Smooth muscle cell of the brain vasculature (primary cell): ENCODE measurements at places on chromosomes 2 and 18.

- no peak for DNase-seq
Measured at GRCh38 chr2:160912276-160912675, 248.0 kb upstream of the TANK start.

DNA sequence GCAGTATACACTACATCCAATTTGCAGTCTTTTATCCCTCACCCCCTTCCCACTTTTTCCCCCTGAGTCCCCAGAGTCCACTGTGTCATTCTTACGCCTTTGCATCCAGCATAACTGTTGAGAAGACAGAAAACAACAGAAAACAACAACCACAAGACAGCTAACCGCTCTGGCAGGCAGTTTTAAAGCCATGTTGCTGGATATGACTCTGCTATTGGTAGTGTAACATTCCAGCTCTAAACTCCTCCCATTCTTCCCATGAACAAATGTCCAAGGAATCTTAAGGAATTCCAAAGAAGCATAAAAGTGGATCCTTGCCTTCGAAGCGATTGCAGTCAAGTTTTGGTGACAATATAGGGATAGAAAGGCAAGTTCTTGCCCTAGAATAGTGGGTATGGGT lies 599.1 kb downstream of the NYAP2 start:
- no peak for DNase-seq

- no peak for DNase-seq
Measured at GRCh38 chr2:239275847-239276831, 124.7 kb downstream of the HDAC4 start.

GRCh38 chr2:178404368-178404767 lies 46.6 kb downstream of the PRKRA start:
- no peak for DNase-seq

DNA sequence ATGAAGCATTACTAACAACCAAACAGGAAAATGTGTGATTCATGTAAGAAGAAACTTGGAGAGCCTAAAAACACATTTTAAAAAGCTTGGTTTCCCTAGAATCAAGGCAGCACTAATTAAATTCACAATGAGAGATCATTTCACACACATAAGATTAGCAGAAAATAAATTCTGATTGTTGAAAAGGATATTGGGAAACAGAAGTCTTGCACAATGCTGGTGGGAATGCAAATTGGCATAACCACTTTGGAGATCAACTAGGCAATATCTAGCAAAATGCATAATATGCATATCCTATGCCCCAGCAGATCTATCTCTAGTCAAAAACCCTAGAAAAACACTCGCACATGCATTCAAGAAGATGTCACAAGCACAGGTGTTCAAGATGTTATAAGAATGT lies 75.3 kb upstream of the SIX3 start:
- no peak for DNase-seq

GRCh38 chr2:148218326-148219075 lies 197.6 kb downstream of the MBD5 start:
- no peak for DNase-seq

GRCh38 chr18:55227771-55228170 lies 268.5 kb upstream of the CCDC68 start:
- DNase-seq, result no peak

DNA sequence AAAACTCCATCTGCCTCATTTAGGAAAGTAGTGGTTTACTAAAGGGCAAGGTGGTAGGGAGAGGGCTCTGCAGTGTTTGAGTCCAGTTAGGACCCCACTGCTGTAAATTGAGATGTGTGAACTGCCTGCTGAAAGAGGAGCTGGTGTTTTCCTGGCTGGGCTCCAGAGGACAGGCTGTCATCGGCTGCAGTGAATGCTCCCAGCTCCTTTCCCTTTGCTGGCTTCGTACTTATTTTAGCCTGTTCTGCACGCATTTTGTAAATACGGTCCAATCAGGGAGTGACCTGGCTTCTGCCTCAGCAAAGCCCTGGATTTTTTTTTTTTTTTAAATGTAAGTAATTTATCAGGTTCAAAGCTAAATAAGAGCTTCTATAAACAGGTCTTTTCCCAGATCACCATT lies 37.5 kb downstream of the SLC4A3 start:
- DNase-seq, result no peak

DNA sequence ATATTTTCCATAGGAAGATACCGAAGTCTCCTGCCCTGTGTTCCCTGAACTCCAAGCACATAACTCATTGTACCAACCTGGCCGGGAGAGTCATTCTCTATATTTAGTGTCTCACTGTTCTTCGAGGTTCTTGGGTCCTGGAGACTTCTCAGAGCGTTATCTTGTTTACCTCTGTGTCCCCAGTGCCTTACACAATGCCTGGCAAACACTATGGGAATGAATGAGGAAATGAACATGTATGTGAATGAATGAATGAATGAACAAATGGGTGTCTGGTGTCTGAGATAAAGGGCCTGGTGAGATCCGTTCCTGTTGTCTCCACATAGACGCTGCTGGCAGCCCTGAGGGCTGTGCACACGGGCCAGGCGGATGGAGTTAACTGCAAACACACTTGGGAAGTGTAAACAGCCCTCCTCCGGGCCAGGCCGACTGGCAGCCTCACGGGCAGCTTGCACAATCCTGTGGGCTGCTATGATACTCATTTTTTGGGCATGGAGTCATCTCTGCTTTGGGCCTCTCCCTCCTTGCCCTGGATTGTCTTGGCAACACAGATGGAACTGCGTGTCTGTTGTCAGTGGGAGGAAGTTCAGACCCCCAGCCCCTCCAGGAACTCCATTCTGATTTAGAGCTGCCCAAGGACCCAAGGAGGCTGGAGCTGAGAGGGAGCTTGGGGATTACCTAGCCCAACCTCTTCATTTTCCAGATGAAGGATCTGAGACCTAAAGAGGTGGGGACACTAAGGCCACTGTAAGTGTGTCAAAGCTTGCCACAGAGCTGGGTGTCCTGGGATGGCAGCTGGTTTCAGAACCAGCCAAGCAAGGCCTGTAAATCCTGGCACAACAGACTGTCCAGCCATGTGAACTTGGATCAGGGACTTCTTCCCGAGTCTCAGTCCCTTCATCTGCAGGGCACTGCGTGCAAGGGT lies 124.4 kb downstream of the INHBB start:
- DNase-seq, result peak; percentile 33

DNA sequence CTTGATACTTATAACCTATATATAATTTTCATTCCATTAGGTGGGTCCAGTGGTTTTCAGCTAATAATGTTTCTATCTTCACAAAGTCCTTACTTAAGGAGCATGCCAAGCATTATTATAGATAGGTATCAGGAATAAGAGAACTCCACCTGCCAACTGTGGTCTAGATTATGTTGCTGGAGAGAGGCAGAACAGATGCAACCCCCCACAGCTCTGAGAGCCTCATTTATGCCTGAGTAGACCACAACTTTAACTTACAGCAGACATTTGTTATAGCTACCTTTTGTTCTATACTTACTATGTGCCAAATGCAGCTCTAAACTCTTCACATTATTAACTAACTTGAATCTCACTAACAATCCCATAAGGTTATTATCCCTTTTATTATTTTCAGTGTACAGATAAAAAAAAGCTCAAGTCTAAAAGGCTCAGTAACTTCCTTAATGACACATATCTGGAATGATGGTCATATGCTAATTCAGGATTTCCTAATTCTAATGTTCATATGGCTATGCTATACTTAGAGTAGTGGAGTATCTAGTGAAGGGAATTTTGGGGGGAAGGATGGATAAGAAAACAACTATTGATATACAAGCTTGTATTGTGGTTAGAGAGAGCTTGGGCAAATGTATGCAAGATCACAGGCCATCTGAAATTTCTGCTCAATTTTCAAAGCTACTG lies 119.1 kb upstream of the RND3 start:
- no peak for DNase-seq

GRCh38 chr18:38961880-38962279 lies 1396.3 kb upstream of the CELF4 start:
- no peak for DNase-seq

GRCh38 chr18:35477497-35477896 lies 20.3 kb downstream of the INO80C start:
- no peak for DNase-seq

GRCh38 chr2:316381-316780 lies 28.5 kb upstream of the ALKAL2 start:
- no peak for DNase-seq

- DNase-seq, result no peak
Measured at GRCh38 chr2:6806604-6807003, 59.1 kb downstream of the CMPK2 start.

GRCh38 chr18:46155641-46156051 lies 51.5 kb downstream of the HAUS1 start:
- DNase-seq, result no peak

GRCh38 chr2:216171011-216171410 lies 61.9 kb downstream of the XRCC5 start:
- DNase-seq, result no peak

GRCh38 chr2:96107708-96108065 lies 8.7 kb downstream of the ADRA2B start:
- no peak for DNase-seq

DNA sequence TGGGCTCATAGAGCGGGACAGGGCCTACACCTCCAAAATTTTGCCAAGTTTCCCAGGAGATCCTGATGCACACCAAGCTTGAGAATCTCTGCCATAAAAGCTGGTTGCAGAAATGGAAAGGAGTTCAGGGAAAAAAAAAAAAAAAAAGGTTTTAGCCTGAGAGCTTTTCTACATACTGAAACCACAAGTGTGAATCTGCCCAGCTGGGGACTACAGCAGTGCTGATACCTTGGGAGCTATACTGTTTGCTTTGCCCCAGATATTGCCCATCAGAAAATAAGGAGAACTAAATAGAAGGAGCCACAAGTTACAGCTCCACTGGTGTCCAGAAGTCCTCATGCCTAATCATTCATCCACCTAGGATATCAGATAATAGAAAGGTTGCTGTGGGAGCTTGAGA lies 38.4 kb upstream of the NCKAP5 start:
- no peak for DNase-seq

- DNase-seq, result no peak
Measured at GRCh38 chr18:79760881-79761280, 36.9 kb upstream of the KCNG2 start.

GRCh38 chr2:240855670-240856069 lies 13.0 kb upstream of the AGXT start:
- no peak for DNase-seq

- DNase-seq, result no peak
Measured at GRCh38 chr2:118992740-118993391, 50.9 kb downstream of the MARCO start.

- DNase-seq, result no peak
Measured at GRCh38 chr2:205709319-205709718, 27.0 kb downstream of the NRP2 start.

DNA sequence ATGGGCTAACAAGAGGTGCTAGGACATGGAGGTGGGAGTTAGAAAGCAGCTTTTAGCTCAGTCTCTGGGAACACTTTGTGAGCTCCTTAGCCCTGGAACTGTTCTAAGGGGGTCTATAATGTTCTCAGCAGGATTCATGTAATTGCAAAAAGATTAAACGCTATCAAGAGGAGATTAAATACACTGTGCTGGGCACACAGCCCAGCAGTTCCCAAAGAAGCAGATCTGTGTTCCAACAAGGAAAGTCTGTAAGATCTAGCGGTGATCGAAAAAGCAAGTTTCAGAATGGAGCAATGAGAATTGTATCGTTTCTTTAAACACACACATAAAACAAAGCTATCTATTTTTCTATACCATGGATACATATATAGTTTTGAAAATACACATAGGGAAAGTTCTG lies 2.4 kb upstream of the ARID5A start:
- DNase-seq, result no peak

DNA sequence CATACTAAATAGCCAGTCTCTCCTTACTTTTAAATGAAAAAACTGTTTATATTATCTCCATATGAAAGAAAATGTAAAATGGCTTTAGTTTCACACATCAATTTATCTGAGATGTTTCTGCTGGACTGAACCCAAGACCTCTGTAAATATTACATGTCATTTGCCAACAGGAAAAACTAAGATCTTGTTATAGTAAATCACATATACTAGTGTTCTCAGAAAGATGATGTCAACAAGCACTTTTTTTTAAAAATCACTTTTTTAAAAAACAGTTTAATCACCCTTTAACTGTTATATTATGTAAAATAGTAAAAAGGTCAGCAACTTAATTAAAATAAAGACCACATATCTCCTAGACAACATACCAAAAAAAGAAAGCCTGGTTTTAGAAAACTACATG lies 46.3 kb downstream of the PTPN2 start:
- DNase-seq, result no peak

GRCh38 chr18:24609254-24609653 lies 148.8 kb downstream of the HRH4 start:
- DNase-seq, result no peak

- no peak for DNase-seq
Measured at GRCh38 chr18:32086881-32087280, 4.8 kb upstream of the RNF138 start.

- DNase-seq, result no peak
Measured at GRCh38 chr2:101983928-101984327, 7.8 kb upstream of the IL1R2 start.

DNA sequence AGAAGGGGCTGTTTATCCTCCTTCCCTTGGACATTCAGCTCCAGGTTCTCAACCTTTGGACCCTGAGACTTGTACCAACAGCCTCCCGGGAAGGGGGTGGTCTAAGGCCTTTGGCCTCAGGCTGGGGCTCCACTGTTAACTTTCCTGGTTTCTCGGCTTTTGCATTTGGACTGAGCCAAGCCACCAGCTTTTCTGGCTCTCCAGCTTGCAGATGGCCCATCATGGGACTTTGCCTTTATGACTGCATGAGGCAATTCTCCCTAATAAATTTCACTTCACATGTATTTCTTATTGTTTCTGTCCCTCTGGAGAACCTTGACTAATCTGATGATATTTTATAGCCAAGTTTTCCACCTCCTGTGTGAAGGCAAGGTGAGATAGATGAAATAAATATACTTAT lies 180.8 kb downstream of the PPP1R1C start:
- no peak for DNase-seq

- DNase-seq, result no peak
Measured at GRCh38 chr18:45650321-45650720, 35.0 kb downstream of the SLC14A2 start.

- no peak for DNase-seq
Measured at GRCh38 chr2:241126771-241127202, 22.5 kb downstream of the PASK start.

DNA sequence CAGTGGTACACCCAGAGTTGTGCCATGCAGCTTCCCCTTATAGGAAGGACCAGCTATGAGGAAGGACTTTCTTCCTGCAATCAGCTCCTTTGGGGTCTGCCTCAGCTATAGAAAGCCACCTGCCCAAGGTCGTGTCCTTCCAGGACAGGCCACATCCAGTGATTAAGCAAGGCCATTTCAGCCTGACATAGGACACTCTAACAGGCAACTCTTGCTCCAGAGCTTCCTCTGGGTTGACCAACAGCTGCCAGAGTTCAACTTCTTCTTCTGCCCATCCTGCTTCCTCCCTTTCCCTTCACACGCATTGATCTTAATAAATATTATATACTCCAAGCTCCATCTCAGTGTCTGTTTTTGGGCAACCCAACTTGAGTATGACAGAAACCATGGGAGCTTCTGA lies 12.8 kb downstream of the LRP2 start:
- no peak for DNase-seq
